ENCODE measurements at places on chromosomes 5 and 9.
A peak's percentile ranks its signal among the peaks of the same experiment; 100 is the strongest.

DNA sequence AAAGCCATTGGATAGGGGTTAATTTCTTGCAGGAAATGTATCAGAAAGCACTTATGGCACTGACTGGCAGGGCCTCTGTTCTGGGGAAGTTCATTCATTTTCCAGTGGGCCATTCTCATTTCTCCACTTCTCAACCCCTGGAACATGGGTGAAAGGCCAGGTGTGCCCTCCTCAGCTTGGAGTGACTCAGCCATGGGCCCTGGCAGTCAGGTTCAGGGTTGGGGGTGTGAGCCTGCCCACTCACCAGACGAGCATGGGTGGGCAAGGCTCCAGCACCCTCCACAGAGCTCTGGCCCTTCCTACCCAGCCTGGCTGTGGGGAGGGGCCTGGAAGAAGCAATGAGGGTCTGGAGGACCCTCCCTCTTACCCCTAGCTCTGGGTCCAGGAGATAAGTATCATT, 174.4 kb downstream of the HSPA4 start:
- no peak for DNase-seq

- no peak for DNase-seq
Observed at GRCh38 chr5:122805481-122805880, 30.6 kb downstream of the SNX2 start.

- DNase-seq = no peak
Observed at GRCh38 chr9:84917366-84918070, 248.0 kb downstream of the NTRK2 start.

GRCh38 chr5:143874312-143874711, 62.4 kb downstream of the HMHB1 start:
- DNase-seq = no peak

DNA sequence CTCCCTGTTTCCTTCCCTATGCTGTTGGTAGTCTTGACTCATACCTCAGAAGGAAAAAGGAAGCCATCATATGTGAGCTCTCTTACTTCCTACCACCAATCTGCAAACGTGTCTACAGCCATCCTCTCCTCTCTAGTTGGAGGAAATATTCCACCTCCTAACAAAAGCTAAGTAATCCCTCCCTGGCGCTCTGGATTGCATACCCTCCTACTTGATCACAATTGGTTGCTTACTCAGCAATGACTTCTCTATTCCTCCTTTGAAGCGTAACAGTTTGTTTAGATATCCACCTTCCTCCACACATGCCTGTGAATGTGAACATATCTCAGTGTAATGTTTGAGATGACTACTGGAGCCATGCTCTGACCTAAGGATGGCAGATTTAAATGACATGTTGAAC, 18.2 kb downstream of the RUSC2 start:
- DNase-seq = no peak

GRCh38 chr5:7904170-7904569, 35.2 kb downstream of the MTRR start:
- no peak for DNase-seq

DNA sequence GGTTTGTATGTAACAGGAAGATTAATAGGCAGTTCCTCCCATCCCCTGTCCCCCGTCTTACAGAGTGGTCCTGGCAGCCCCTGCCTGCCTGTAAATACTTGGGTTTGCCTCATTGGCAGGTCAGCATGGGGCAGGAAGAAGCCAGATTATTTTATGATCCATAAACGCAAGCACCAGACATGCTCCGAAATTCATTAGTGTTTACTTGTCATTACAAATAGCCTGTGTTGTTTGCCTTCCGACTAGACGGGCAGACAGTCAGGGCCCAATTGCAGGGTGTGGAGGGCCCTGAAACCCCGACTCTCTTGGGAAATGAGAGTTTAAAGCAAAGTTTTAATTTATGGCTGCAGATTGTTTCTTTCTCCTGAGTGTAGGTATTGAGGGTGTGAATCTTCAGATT, 97.2 kb downstream of the RALGPS1 start:
- DNase-seq = no peak

GRCh38 chr5:112512901-112513300, 93.8 kb upstream of the EPB41L4A start:
- no peak for DNase-seq

- DNase-seq = no peak
Observed at GRCh38 chr5:6404129-6404528, 25.8 kb upstream of the MED10 start.

- DNase-seq = no peak
Observed at GRCh38 chr9:110252509-110253139, 3.7 kb downstream of the TXN start.

GRCh38 chr5:124951661-124952060, 205.2 kb upstream of the ZNF608 start:
- DNase-seq = peak; percentile 15

GRCh38 chr5:61177716-61178115, 15.4 kb upstream of the SMIM15 start:
- no peak for DNase-seq

DNA sequence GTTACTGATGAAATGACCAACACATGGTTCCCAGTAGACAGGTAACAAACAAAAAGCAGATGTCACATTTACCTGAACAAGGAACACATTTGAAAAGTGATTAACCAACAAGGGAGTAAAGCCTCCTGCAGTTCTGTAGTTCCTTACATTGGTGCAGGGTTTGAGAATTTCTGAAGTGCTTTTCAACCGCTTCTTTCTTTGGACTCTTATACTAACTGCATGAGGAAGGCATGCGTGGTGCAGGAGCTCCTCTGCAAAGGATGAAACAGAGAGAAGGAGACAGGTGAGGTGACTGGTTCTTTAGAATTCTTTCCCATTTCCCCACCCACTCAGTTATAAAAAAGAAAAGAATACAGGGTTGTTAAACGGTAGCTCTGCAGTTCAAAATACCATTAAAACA, 4.6 kb upstream of the IL9 start:
- DNase-seq = no peak

DNA sequence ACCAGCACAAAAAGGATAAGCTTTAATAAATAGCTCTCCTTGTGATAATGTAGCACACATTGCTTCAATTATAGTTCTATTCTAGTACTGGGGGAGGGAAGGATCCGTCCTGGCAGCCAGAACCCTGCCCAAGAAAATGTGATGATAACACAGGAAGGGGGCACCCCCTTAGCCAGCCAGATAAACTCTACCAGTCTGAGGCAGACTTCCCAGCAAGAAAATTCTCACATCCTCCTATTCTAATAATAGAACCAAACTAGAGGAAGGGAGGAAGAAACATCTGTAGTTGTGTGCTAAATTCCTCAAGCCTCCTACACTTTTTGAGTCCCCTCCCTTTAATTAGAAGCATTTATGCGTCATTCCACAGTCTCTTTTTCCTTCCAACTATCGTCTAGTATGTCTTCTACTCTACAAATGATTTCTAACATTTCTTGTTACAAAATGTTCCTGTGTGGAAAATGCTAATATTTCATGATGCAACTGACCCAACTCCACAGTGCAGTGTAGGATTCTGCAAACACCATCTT, 261.0 kb downstream of the SEMA5A start:
- DNase-seq = no peak

GRCh38 chr5:112646139-112646936, 91.3 kb upstream of the APC start:
- no peak for DNase-seq

DNA sequence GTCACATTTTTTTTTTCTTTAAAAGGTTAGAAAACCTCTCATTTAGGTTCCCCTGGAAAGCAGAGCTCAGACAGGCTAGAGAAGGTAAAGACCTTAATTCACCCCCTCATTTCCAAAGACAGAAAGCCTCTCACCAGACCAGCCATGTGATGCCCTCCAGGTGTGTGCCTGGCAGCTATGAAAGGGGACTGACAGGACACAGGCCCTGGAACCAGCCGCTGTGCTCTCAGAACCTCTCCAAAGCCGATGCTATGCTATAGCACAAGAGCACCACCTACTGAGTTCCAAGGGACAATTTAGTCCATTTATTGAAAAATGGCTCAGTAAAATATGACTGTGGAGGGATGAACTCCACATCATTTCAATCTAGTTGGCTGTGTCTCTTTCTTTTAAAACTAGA, 48.8 kb downstream of the FANCC start:
- no peak for DNase-seq

DNA sequence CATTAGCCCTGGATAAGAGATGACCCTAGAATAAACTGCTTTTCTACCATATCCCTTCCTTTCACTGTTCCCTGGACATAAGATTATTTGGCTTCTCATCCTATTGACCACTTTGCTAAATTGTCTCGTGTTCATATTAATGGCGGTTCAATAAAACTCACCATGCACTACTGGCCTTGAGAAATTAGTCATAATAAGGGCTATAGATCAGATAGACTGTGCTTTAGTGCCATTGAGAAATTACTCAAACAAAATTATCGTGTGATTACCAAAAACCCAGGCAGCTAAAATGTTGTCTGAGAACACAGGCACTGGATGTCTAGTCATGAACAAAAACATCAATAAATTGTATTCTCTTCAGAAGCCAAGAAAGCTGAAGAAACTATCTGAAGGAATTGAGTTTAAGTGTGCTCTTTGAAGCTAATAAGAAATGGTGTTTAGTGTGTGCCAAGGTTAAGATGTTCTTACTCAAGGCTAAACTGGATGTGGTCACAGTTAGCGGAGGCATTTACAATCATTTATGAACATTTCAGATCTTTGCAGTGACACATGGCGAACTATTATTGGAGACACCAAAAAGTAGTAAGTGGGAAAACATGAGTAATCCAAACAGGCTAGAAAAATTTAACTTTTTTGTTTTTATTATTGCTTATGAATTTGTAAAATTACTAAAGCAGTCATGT, 460.4 kb upstream of the RORB start:
- DNase-seq = no peak

DNA sequence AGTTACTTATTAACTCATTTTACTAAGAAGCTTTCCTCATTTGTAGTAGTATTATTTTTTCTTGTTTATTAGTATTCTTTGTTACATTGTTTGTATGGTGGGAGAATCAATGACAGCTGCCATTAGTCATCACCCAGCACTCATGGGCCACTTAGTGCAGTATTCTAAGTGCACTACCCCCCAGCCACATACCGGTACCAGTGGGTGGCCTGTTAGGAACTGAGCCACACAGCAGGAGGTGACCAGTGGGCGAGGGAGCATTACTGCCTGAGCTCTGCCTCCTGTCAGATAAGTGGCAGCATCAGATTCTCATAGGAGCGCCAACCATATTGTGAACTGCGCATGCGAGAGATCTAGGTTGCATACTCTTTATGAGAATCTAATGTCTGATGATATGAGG, 24.2 kb upstream of the CAMLG start:
- DNase-seq = no peak

GRCh38 chr5:52808316-52808901, 20.7 kb downstream of the ITGA1 start:
- no peak for DNase-seq

GRCh38 chr5:154318691-154319090, 127.1 kb upstream of the SAP30L start:
- no peak for DNase-seq

GRCh38 chr5:174690271-174690670, 34.1 kb upstream of the MSX2 start:
- no peak for DNase-seq

- DNase-seq = no peak
Observed at GRCh38 chr9:27247756-27248155, 49.2 kb downstream of the EQTN start.

GRCh38 chr9:38254151-38254550, 138.4 kb upstream of the ALDH1B1 start:
- no peak for DNase-seq

- DNase-seq = no peak
Observed at GRCh38 chr5:82023644-82024043, 51.8 kb downstream of the ATG10 start.

DNA sequence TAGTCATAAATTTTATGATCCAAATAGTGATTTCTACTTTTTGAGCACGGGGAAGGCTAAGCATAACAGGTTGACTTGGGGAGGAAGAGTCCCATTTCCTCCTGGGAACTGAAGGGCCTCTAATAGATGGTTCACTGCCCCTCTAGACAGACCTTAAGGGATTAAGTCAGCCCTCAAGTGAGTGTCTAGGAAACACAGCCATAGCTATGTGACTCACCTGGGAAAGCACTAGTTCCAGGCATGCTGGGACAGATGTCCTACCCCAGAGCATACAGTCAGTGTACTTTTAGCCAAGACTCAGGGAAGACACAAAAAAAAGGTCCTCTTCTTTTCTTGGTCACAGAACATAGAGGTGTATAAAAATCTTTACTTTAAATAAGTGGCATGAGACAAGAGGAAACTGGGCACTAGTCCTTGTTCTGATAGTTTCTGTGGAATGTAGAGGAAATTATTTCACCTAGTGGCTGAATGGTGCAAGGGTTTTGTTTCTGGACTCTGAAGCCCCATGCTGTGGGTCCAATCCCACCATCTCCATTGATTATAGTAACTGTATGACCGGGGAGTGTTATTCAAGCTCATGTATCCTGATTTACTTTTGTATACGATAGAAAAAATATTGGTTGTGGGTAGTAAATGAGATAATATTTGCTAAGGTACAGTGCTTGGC, 86.0 kb downstream of the NREP start:
- DNase-seq = no peak

DNA sequence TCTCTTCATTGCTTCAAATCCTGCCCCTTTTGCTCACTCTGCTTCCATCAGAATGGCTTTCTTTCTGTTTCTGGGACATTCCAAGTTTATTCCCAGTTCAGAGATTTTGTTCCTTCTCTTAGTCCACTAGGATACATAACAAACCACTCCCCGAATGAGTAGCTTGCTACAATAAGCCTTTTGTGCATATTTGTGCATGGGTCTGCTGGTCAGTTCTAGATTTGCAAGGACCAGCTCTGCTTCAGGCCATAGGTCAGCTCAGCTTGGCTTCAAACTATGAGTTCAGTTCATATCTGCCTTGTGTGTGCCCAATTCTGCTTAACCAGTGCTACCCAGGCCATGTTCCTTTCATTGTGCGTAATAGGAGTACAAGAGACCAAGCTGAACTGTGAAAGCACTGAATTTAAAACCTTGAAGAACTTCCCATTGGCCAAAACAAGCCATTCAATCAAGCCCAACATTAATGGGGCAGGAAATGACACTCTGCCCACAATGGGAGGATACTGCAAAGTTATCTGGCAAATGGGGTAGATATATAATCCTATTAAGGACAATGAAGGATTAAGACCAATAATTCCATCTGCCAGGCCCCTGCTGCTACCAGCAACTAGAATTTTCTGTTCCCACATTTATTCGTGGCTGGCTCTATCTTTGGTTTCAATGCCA, 328.8 kb downstream of the PRELID2 start:
- DNase-seq = no peak

GRCh38 chr5:96177303-96177869, 215.7 kb upstream of the ELL2 start:
- DNase-seq = no peak

- no peak for DNase-seq
Observed at GRCh38 chr9:71549023-71549422, 219.3 kb downstream of the CEMIP2 start.

DNA sequence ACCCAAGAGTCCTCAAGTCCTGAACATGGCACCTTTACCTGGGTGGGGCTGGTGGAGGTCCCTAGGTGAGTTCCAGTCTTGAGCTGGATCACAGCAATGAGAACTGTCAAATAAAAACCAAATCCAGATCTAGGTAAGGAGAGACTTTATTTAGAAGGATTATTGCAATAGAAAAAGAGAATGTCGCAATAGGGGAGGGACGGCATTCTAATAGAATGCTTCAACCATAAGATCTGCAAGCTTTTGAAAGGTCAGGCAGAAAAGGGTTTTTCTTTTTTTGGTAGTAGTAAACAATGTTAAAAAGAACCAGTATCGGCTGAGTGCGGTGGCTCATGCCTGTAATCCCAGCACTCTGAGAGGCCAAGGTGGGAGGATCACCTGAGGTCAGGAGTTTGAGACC, 5.2 kb upstream of the GCNT1 start:
- DNase-seq = no peak

GRCh38 chr9:2354856-2355696, 266.5 kb upstream of the VLDLR start:
- no peak for DNase-seq
